ENCODE measurements at places on chromosomes 1 and 21. TPM values are rescaled to one million over a fixed set of nuclear protein-coding genes. Genes with fewer than 3 reads are reported as not detected.

Gene SYNC
- total RNA-seq = 10.3 TPM

Gene CD34
- total RNA-seq = not detected

Gene OR2L13
- total RNA-seq = not detected

Gene KRTAP13-3
- total RNA-seq = not detected

Gene TPTE
- not detected for total RNA-seq

Gene ABCB10
- 24.9 TPM for total RNA-seq

Gene PLA2G2D
- total RNA-seq = not detected

Gene C4BPA
- not detected for total RNA-seq

Gene NTRK1
- total RNA-seq = not detected
